Pulmonary artery endothelial cell (primary cell): ENCODE measurements at places on chromosomes 3 and 15. TPM values are rescaled to one million over a fixed set of nuclear protein-coding genes. Genes with fewer than 3 reads are reported as not detected.

DNA sequence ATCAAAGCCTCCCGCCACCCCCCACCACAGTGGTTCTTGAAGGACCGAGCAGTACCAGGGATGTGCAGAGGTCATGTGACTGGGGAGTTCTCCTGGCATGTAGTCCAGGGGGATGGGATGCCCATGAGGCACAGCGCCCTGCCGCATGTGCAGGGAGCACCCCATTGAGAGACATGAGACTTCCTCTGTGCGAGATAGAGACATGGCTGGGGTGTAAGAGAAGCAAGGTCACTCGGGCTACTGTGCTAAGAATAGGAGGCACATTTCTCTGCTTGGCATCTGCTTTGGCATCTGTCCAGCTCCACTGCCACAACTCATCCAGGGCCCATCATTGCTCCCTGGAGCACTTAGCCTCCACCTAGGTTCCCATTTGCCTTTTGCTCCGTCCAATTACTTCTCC, 2.4 kb upstream of the CYP1A1 start:
- DNase-seq: no peak

DNA sequence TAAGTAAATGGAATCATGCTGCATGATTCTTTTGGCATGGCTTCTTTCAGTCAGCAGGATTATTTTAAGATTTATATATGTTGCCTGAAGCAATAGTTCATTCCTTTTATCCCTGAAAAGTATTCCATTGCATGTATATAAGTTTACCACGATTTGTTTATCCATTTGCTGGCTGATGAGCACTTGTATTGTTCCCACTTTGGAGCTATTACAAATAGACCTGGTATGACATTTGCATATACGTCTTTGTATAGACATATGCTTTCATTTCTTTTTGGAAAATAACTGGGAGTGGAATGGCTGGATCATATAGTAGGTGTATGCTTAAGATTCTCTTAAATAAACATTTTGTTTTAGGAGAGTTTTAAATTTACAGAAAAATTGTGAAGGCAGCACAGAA, 79.3 kb upstream of the CBLB start:
- no peak for DNase-seq

DNA sequence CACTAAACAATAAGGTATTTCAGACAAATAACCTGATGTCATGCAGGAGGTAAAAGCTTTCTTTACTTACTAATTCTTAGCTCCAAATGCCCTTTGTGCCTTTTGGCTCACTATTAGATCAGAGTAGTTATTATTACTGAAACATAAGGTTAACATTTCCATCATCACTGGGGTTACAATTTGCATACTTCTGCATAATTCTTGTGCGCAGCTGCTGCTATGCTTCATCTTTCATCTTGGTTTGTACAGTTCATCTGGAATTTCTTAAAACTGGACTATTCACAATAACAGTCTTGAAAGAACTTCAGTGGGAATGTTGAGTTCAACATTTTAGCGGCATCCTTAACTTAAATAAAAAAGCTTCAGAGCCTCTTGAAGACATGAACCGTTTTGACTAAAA, 383.2 kb upstream of the ADAMTS9 start:
- no peak for DNase-seq

DNA sequence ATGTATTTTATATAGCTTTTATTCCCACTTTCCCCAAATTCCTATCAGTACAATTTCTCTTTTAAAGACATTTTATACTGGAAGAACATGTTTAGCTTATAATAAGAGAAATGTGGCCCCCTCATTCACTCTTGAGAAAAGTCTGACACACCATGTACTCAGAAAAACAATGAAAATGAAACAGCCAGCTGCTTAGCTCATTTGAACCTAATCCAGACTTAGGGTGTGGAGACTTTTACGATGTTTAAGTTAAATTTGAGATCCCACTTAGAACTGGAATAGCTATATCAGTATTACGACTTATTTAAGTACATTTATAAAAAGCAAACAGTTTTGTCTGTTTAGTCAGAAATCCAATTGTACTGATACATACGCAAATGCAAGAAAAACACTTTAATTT, 252.3 kb upstream of the ARRDC4 start:
- DNase-seq: no peak

GRCh38 chr3:2352134-2352762, 253.6 kb downstream of the CNTN4 start:
- DNase-seq: no peak

DNA sequence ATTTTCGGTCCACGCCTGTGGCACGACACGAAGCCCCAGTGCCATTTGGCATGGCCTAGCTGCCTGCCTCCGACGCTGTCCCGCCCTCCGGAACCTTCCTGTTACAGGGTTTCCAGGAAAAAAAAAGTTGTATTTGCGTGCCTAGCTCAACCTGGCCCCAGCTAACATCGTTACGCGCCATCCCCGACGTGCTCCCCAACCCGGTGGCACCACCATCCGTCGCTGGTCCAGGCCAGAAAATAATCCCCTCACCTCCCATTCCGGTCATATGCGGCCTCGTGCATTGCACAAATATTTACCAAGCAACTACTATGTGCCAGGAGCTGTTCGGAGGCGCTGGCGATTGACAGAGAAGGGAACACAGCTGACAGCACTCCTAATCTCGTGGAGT, 1.4 kb upstream of the CYP1A1 start:
- DNase-seq: no peak

DNA sequence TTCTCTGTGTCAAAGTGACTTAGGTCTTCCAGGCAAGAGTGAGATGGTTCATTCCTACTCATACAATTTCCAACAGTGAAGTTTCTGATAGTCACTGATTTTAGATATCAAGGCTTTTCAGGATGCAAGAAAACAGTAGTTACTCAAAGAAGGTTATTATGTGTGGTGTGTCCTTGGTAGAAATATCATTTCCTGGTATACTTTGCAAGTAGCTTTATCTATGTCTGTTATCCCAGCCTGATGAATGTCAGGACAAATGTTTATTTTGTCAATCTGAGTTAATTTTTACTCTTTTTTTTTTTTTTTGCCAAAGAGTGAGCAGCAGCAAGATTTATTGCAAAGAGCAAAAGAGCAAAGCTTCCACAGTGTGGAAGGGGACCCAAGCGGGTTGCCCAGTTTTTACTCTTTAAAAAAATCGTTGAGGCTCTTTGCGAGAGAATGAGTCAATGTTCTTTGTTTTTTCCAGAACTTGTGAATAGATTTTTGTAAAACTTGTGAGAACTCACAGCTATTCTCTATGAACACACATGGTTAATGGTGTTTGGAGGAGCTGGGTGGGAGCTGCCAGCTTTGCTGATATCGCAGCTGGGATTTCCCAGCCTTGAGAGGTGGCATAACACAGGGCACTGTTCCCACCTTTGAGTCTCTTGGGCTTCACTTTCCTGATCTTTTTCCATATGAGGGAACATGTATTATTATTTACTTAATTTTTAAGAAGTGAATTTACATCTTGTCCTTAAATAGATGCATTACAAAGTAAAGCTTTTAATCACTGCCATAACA, 51.9 kb downstream of the SV2B start:
- no peak for DNase-seq

GRCh38 chr3:13028010-13028821, 45.0 kb downstream of the IQSEC1 start:
- DNase-seq: no peak

- DNase-seq: no peak
Measured at GRCh38 chr3:37762698-37763097, 99.0 kb upstream of the CTDSPL start.

DNA sequence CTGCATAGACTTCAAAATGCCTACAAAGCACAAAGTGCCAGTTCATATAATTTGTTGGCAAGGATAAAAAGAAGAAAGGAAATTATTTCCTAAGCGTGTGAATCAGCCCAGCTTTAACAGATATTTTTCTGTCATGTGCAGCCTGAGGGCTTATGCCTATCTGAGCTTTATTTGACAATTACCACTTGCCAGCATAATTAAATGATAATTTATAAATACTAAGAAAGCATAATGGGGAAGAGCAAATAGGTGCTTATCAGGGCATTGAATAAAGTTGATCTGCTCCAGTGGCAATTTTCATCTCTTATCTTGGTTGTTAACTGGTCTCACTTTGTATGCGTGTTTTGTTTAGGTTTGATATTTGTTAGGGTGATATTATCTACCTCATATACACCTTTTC, 313.4 kb upstream of the DNAJC19 start:
- no peak for DNase-seq

DNA sequence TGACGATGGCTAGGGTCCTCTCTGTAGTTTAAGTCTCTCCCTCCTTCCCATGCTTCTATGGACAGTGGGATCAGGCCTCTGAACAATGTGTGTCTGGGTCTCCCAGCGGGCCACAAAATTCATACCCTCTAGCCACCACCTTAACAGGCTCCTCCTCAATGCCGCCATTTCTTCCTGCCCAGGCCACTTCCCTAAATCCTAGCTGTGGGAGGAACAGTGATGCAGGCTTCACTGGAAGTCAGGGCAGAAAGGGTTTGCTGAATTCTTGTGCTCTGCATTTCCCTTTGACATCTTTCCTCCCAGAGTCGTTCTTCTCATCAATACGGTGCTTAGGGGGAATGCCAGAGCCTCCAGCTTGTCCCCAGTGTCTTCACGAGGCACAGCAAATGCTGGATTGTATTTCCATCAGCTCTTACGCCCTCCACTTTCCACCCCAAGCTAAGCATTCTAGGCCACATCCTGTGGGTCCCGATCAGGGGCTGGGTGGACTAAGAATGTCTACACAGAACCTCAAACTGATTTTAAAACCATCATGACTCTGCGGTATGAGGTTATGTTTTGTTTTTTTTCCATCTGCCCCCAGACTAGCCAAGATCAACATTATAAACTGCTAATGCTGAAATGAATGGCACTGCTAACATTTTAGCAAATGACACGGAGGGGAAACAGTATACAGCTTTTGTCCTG, 11.9 kb upstream of the LDHAL6B start:
- DNase-seq: no peak

DNA sequence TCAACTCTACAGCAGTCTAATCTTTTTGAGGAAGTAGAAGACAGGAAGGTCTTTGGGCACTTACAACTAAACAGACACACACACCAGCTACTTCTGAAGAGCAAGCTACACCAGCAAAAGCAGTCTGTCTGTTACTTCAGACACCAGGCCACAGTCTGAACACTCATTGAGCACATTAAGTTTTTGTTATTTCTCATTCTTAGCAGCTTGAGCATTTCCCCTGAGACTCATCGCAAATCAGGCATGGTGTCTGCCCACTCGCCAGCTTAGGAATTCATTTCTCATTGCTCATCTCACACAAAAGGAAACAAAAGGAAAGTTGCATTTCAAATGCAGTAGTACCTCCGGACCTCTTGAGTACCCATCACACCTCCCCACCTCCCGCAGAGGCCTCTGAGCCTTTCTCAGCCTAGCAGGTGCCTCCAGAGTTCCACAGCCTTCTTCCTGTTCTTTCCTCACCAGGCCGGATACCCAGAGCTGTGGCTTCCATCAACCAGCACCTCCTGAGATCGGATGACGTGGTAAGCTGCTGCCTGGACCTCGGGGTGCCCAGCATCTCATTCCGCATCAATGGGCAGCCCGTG, 302.0 kb downstream of the RYR3 start:
- no peak for DNase-seq

DNA sequence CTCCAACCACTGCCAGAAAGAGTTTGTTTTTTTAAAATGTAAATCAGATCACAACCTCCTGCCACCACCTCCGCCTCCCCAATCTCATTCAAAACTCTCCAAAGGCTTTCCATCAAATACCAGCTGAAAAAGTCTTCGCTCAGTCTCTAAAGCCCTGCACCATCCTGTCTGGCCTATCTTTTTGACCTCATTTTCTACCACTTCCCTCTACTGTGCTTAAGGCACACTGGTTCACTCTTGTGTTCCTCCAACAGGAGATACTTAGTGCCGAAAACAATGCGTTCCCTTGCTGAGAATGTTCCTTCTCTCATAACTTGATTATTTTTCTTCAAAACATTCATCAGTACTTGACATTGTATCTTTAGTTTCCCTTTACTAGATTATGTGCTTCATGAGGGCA, 3.5 kb downstream of the BTBD1 start:
- no peak for DNase-seq

DNA sequence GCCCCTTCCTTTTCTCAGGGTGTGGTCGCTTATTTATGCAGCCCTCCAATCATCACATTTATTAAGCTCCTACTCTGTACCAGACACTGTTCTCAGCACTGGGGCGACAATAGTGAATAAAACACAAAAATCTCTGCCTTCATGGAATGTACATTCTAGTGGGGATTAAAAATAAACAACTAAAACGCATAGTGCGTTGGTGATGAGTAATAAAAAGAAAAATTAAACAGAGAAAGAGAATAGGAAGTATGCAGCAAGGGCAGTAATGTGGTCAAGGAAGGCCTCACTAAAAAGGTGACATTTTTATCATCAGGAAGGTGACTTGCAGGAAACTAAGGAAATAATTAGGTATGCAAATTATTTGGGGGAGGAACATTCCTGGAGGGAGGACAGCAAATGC, 5.1 kb downstream of the SLC51B start:
- no peak for DNase-seq

GRCh38 chr15:58260725-58261267, 122.6 kb downstream of the AQP9 start:
- DNase-seq: no peak

- DNase-seq: no peak
Measured at GRCh38 chr3:184822654-184823053, 10.7 kb downstream of the VPS8 start.

DNA sequence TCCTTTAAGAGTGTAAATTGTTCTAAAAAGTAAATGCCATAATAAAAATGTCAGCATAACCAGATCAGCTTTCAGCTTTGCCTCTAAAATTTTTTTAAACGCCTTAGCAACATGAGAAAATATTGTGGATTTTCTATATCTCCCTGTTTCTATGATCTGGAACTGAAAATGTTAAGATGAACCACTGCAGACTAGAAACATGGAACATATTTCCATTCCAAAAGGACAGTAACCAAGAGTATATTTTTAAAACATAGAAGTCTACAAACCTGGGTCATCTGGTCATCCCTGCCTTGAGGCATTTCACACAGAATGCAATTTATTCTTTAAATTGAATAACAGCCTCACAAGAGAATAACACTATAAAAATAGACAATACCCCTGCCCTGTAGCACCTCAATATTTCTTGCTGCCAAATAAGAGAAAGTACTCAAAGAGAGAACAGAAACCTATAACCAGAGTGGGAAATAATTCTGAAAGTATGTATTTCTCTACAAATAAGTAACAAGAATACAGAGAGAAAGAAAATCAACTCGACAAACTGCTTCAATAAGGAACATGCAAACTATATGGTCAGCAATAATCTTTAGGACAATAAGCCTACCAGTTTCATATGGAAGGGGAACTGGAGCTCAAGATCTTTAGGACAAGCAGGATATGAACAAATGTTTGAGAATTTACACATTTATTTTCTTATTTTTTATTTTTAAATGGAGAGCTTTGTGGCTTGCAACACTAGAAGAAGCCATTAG, 949.0 kb downstream of the EPHA3 start:
- DNase-seq: no peak

- DNase-seq: no peak
Measured at GRCh38 chr3:32310918-32311839, 72.7 kb downstream of the CMTM8 start.

CLEC3B gene
- total RNA-seq: 0.11 and 0.26 TPM in 2 replicates

GRK7 gene
- total RNA-seq: not detected in 2 replicates

GUCA1C gene
- not detected in 2 replicates for total RNA-seq

CHP1 gene
- 89.9 and 91.7 TPM in 2 replicates for total RNA-seq

OSTN gene
- not detected in 2 replicates for total RNA-seq

STXBP5L gene
- total RNA-seq: not detected in 2 replicates

KBTBD13 gene
- total RNA-seq: not detected in 2 replicates

LRIG1 gene
- 111 and 126 TPM in 2 replicates for total RNA-seq

SH2D7 gene
- total RNA-seq: not detected in 2 replicates

ZNF717 gene
- total RNA-seq: 10.2 and 12.0 TPM in 2 replicates

PDCD7 gene
- total RNA-seq: 16.6 and 17.3 TPM in 2 replicates

TIMP4 gene
- 0.07 and 0.46 TPM in 2 replicates for total RNA-seq

SERPINI2 gene
- not detected in 2 replicates for total RNA-seq

CEMIP gene
- total RNA-seq: 0.11 and 0.13 TPM in 2 replicates
